Aorta (tissue), 5 donors: ENCODE measurements at places on chromosomes 4 and X. TPM values are rescaled to one million over a fixed set of nuclear protein-coding genes. Genes with fewer than 3 reads are reported as not detected.

Gene GPR34
- 4.4 TPM for polyA plus RNA-seq

Gene ASB5
- polyA plus RNA-seq = not detected

Gene TSPAN5
- 2.6 TPM for polyA plus RNA-seq

Gene FGF16
- not detected for polyA plus RNA-seq

Gene EGFL6
- not detected for polyA plus RNA-seq

Gene CTAG2
- 11.0 TPM for polyA plus RNA-seq

Gene CCSER1
- polyA plus RNA-seq = 2.0 TPM

Gene NAAA
- 28.2 TPM for polyA plus RNA-seq

Gene PPARGC1A
- polyA plus RNA-seq = 1.1 TPM

Gene FGF5
- polyA plus RNA-seq = not detected

DNA sequence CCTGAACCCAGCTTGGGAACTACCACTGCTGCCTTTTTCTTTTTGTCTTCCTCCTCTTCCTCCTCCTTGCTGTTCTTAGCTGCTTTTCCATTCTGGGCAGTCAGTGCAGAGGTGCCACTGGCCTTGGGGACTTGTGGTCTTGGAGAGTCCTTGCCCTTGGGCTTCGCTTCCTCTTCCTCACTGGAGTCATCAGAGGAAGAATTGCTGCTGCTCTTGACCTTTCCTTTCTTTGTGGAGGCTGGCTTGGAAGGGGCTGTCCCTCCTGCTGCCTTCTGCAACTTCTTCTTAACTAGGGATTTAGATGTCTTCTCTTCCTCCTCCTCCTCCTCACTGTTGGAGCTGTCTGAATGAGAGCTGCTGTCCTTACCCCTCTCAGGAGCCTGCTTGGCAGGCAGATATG is 53.2 kb downstream of the FAM9B start:
- no peak for DNase-seq

DNA sequence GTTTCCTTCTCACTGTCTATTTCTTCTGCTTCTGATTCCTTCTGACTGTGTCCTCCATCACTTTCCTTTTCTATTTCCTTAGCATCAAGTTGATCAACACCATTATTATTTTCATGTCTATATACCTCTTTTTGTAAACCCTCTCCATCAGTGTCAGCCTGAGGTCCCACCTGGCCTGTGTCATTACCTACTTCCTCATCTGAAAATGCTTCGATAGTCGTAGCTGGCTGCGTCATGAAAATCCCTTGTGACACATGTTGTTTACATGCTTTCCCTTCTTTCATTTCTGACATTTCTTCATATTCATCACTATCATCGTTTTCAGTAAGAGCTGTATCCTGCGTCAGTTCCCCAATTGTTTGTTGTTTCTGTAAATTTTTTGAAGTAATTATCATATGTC is 39.6 kb downstream of the RPGR start:
- no peak for DNase-seq

DNA sequence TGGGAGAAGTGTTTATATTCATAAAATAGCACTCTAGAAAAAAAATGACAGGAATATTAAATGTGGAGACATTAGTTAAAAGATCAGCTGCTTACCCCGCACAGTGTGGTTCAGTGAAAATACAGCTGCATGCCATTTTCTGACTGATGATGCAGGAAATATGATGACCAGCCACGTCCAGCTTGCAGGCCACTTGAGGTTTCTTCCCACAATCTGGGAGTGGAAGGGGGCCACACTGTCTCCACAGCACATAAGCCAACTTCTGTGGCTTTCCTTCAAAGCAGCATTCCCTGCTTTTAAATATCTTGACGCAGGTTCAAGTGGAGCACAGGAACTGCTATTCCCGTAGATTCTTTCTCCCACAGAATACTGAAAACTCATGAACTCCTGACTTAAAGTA is 173.4 kb upstream of the GALNT7 start:
- no peak for DNase-seq

DNA sequence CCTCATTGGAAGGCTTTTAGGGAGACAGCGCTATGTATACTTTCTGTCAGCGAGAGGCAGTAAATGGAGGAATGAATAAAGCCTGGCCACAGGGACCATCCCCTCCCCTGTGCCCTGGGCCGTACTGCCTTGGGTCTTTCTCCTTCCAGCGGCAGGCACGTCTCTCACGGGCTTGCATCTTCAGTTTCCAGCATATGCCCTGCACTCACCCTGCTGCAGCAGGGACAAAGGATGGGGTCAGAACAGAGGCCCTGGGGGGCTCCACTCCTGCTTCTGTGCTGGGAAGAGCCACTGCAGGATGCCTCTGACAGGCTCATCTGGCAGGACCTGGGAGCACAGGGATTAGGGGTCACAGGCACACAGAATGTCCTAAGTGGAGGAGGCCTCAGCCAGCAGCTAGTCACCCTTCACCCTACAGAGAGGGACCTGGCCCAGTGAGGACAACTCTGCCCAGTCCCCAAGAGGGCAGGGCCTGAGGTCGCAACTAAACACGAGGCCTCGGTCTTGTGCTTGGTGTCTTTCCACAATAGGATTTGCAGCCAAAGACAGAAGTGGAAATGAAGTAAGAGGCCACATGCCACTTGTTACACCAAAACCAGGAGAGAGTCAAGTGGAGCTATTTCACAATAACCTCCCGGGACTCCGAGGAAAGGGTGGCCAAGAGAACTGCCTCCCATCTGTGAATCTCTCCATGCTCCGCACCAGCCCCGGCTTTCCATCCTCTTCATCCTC is 150.8 kb downstream of the AFAP1 start:
- no peak for DNase-seq

GRCh38 chr4:9931146-9931545 is 90.2 kb downstream of the SLC2A9 start:
- DNase-seq = no peak

DNA sequence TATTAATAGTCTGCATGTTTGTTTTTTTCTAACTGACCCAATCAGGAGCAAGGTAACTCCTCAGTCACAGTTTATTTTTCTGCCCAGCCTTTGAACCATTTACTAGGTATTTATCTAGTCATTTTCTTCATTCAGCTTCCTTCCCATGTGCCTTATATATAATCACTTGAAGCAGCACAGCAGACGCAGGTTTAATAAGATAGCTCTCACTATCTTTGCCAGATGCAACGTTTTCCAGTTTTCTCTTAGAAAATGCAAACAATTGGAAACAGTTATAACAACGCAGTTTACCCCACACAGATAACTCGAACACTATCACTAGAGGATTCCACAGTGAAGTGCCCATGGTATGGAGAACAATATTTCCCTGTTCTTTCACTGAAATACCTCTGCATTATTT is 56.4 kb upstream of the NFKB1 start:
- DNase-seq = no peak

- no peak for DNase-seq
Observed at GRCh38 chr4:673349-674091, 556 bp downstream of the ATP5ME start.

GRCh38 chr4:76823495-76823894 is 74.4 kb downstream of the SOWAHB start:
- no peak for DNase-seq

DNA sequence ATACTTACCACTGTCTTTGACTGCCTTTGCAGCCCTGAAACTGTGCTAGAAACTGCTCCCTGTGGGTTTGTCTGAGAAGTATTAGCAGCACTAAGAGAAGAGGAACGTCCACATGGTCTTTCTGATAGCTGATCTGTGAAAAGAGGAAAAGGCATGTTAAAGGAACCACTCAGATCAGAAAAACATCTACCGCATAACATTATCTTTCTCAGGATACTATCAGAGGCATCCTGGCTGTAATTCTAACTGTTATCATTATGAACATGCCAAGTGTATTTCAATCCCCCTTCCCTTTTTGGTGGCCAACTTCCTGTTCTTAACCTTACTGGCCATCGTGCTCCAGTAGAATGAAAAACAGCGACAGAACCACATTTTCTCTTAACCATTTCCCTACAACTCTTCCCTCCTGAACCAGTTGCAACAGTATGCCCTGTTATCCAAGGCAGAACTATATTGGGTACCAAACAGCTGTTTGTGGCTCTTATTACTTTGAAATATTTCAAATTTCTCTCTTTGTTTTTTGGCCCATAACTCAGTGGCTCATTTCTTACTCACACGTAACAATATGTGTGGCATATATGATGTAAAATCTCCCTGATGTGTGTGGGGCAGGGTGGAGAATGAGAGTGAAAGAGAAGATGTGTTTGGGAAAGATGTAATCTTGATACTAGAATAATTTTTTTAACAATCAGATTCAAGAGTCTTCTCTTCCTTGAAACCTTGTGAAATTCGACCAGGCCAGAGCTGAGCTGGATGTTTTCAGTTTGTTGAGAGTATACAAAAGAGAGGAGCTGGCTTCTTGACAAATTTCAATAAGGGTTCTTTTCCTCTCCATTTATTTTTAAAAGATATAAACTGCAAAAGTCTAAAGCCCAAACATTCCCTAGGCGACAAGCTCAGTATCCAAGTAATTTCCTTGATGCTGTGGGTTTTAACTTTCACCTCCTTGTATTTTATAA is 35.2 kb downstream of the ARHGEF6 start:
- no peak for DNase-seq

GRCh38 chrX:47180346-47180745 is 13.3 kb upstream of the UBA1 start:
- peak; percentile 34 for DNase-seq

DNA sequence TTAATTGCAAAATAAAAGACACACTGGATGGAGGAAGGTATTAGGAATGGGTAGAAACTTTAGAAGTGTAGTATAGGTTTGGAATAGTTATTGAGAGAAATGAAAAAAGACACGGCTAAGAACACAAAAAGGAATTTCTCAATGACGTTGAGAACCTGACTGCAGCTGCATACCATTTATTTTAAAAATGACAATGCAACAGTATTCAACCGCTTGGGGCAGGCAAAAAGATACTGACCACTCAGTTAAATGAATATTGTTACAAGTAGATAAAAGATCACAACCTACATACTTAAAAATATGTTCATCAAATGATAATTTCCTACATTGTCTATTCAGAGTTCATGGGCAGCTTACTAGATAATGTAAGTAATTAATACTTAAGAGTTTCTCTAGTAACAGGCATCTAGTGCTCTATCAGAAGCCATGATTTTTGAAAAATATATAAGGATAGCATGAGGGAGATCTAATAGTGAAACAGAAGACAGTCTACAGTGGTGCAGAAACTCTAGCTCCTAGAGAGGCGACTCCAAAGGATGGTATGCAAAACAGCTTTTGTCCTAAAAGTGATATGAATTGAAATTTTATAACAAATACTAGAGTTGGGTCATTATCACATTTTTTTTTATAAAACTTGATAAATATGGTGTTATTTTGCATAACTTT is 216.2 kb upstream of the VEGFC start:
- no peak for DNase-seq

DNA sequence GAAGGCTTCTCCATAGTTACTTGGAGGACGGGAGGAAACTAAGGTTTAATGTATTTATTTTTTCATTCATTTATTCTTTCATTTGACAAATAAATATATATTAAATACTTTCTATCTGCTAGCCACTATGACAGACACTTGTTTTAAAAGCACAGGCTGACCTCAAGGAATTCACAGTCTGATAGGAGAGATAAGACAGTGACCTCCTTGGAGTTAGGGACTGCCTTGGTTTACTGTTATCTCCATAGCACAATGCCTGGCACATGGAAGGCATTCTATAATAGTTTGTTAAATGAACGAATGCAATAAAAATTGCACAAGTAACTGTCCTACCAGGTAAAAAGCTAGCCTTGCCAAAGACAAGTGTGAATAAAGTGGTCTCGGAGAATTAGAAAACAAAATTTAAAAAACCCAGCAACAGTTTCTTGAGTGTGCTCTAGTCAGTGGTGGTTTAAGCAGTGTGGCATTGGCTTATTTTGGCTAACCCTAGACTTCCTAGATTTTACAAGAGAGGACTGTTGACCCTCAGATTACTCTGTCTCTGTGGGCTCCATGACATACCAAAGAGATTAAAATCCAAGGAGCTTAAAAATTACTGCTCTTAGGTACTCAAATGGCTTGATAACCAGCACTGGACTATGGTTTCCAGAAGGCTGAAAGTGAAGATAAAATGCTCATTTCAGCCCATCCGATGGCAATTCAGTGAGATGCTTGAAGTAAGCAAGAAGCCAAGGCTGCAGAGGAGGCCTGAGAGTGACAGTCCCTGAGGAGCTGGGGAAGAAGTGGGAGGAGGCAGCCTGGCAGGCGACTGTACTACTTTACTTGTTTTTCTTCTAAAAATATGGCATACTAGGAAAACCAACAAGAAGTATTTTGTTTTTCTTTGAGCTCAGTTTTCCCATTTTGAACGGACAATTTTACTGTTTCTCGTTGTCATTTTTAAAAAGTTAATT is 9.6 kb downstream of the AFP start:
- no peak for DNase-seq

GRCh38 chr4:185352741-185353140 is 43.0 kb downstream of the LRP2BP start:
- DNase-seq = no peak

GRCh38 chrX:134538316-134538715 is 78.4 kb downstream of the HPRT1 start:
- no peak for DNase-seq

- peak; percentile 67 for DNase-seq
Observed at GRCh38 chr4:4408576-4409335, 21.9 kb downstream of the NSG1 start.

DNA sequence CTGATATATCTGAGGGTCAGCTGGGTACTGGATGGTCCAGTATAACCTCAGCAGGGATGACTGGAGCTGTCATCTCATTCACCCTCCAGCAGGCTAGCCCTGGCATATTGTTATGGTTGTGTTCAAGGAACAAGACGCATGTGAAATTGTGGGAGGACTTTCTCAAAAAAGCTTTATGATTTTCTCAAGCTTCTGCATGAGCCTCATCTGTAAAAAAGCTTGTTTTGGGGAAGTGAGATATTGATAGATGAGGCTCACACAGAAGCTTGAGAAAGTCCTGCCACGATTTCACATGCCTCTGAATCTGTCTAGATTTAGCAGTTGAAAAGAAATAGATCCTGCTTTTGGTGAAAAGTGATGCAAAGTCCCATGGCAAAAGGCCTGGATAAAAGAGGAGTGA is 93.4 kb downstream of the SPCS3 start:
- no peak for DNase-seq

GRCh38 chrX:63765712-63766111 is 19.3 kb downstream of the ARHGEF9 start:
- DNase-seq = no peak

DNA sequence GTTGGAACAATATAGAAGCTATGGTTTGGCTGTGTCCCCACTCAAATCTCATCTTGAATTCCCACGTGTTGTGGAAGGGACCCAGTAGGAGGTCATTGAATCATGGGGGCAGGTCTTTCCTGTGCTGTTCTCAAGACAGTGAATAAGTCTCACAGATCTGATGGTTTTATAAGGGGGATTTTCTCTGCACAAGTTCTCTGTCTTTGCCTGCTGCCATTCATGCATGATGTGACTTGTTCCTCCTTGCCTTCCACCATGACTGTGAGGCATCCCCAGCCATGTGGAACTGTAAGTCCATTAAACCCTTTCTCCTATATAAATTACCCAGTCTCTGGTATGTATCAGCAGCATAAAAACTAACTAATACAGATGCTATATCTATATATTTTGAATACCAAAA is 135.2 kb upstream of the EDNRA start:
- no peak for DNase-seq
